Activated CD4-positive, alpha-beta T cell treated with anti-CD3 and anti-CD28 coated beads for 48 hours (primary cell): ENCODE measurements at places on chromosomes 3 and 15.

GRCh38 chr3:51400166-51400565, 9.1 kb downstream of the RBM15B start:
- DNase-seq = no peak

GRCh38 chr15:52078876-52079700, 33.5 kb downstream of the BCL2L10 start:
- peak; percentile 92 for DNase-seq

- DNase-seq = no peak
These were observed 68.2 kb downstream of the POLQ start for GRCh38 chr3:121477589-121477988.

DNA sequence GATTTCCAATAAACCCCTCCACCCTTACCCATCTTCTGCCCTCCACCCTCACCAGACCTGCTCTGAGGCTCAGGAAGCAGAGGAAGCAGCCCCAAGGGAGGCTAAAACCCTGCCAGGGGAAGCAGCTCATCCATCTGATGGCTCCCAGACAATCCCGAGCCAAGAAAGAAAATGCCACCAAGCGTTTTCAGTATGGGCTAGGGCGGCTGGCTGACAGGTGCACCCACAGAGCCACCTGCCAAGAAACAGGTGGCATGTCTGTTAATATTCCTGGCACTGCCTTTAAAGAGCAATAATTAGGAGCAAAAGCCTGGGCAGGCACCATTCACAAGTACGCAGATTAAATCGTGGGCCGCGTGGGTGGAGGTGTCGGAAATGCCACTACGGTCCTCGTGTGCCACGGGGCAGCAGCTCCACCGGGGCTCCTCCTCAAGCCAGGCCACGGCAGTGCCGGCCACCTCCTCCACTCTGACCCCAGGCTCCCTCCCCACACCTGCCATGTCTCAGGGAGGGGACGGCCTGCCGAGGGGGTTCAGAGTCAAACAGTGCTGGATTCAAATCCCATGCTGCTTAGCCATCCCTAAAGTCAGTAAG, 23.9 kb upstream of the GRIP2 start:
- DNase-seq = no peak

DNA sequence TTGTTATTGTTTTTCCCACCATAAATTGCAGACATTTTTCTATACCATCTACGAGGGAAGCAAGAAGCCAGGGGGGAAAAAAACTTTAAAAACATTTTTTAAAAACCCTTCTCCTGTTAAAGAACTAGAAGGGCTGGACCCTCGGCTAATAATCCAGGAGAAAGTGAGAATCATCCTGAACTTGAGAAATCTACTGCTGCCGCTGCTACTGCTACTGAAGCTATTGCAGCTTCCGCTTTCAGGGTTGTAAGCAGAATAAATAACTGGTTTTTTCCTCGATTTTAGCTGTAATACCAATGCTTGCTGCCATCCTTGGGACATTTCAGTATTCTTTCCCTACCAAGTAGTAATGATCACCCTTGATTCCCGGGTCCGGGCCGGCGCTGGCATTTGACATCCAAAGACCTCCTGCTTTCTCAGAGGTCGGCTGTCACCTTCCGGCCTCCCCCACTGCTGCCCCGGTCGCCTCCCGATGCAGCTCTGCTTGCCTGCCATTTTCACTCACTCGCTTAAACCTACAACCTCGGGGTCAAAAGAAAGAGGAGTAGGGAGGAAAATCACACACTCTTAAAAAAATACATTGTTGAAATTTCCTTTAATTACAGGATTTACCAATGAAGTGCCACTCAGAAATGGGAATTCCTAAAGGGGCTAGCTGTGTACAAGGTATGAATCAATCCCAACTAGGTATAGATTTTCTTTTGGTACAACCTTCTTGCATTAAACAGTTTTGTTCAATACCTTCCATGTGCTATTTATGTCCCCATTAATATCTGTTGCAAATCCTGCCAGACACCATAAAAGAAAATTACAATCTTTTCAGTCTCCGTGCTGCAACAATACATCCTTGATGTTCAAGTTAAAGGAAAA, 674 bp upstream of the MECOM start:
- no peak for DNase-seq

- no peak for DNase-seq
These were observed 379.5 kb upstream of the TBL1XR1 start for GRCh38 chr3:177576746-177577145.

- DNase-seq = peak; percentile 78
These were observed 24.7 kb downstream of the LOXL1 start for GRCh38 chr15:73950831-73951561.

GRCh38 chr3:105674437-105675065, 194.3 kb downstream of the CBLB start:
- no peak for DNase-seq

GRCh38 chr3:50523279-50523811, 19.9 kb upstream of the CACNA2D2 start:
- no peak for DNase-seq

- no peak for DNase-seq
These were observed 33.8 kb upstream of the ACP3 start for GRCh38 chr3:132283440-132283839.

DNA sequence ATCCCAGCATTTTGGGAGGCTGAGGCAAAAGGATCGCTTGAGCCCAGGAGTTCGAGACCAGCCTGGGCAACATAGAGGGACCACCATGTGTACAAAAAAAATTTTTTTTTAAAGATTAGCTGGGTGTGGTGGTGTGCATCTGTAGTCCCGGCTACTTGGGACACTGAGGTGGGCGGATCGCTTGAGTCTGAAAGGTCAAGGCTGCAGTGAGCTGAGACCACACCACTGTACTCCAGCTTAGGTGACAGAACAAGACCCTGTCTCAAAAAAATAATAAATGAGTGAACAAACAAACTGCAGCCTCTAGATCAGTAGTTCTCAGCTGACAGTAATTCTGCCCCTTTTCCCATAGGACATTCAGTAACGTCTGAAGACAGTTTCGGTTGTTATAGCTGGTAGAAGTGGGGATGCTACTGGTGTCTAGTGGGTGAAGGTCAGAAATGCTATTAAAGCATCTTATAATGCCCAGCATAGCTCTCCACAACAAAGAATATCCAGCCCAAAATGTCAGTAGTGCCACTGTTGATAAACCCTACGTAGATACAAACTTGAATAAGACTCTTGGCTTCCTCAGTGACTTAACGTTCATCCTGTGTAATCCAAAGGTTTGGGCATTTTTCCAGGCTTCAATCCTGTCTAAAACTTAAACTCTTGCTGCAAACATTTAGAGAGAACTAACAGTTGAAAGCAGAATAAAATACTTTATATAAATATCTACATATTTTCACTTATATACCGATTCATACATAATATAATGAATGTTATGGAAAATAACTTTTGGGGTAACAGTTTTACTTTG, 10.6 kb downstream of the SMC4 start:
- no peak for DNase-seq

- no peak for DNase-seq
These were observed 7.1 kb downstream of the THRB start for GRCh38 chr3:24487325-24488262.

- DNase-seq = no peak
These were observed 95.0 kb downstream of the LRTM1 start for GRCh38 chr3:54832876-54833275.

DNA sequence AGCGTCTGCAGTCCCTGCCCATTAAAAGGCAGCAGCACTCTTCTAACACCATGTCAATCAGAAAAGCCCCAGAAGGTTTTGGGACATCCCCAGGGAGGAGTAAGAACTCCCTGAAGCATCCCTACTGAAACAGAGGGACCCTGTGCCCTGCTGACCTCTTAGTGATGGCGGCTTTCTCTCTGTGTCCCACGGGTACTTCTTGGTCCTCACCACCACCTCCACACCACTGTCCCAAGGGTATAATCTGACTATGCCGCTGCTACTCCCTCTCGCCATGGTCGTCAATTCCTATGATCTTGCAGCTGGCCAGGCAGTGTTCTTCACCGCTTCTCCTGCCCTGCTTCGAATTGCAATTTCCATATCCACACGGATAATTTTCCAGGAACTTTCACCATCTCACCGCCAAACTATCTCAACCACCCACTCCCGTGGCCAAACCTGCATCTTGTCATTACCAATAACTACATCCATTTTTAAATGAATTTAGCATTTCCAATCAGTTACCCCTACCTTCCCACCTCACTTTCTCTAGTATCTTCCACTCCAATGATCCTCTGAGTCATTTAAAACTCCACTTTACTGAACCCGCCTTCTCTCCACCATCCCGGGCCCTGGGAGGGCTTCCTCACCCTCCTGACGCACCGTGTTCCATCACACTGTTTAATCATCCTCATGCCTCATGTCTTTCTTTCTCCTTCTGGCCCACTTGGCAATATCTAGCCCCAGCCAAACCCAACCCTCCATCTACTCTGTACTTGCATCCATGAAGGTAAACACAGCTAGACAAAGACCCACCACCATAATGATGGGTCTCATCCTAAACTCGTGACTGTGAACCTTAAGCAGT, 23.7 kb downstream of the PRR23E start:
- DNase-seq = no peak

- no peak for DNase-seq
These were observed 127.3 kb upstream of the MRPL3 start for GRCh38 chr3:131630097-131630496.

DNA sequence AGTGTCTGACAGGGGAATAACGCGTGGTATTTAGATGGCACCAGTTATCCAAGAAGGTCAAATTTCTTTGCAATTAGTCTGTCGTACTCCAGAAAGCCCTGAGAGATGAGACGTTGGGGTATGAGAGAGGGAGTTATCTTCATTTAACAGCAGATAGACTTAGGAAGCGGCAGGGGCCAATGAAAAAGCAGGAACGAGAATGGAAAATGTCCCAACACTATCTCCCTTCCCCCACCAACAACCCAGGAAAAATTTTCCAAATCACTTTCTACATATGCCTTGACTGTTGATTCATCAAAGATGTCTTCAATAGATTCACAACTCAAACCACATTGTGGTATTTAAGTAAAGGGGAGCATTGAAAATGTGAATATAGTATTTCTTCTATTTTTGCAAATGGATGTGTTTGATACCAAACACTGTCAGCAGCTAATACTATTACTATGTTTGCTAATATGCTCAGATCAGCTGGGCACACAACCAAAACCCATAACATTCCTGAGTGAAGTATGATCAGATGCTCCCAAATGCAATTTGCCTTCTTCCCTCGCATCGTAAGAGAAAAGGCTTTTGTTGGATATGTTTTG, 13.3 kb upstream of the GREM1 start:
- DNase-seq = no peak

DNA sequence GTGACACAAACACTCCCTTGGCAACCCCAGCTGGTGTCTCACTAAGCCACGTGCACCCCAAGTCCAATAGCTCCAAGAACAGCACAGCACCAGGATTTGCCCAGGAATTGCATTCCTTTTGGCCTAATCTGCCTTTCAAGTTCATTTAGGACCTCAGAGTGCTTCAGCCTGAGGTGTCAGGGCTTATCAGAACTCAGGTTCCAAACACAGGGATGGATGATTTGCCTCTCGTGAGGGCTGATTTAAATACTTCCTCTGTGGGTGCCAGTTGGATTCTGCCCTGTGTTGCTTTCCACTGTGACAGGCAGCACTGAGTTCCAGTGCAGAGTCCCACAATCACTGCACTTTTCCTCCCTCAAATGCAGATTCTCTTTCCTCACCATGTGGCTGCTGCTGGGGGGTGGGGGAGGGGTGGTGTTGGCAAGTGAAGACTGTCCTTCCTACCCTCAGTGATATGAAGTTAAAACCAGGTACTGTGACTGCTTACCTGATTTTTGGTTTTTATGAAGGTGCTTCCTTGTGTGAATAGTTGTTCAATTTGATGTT, 204.3 kb upstream of the STAC start:
- DNase-seq = no peak

DNA sequence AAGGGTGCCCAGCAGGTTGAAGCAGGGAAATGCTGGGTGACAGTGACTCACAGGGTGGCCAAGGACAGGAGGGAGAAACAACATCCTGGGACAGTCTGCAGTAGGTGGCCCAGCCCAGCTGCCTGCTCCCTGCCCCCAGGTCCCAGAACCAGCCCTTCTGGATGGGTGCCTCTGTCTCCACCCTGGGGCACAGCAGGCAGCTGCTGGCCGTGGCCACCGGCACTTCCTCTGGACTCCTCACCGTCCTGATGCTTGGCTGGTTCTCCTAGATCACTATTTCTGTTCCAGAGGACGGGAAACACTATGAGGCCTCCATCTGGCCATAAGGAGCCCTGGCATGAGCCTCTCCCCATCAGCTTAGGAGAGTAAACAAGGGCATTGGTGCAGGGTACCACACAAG, 258.9 kb downstream of the XXYLT1 start:
- DNase-seq = no peak

GRCh38 chr15:68821190-68821840, 620 bp upstream of the ANP32A start:
- DNase-seq = peak; percentile 32

DNA sequence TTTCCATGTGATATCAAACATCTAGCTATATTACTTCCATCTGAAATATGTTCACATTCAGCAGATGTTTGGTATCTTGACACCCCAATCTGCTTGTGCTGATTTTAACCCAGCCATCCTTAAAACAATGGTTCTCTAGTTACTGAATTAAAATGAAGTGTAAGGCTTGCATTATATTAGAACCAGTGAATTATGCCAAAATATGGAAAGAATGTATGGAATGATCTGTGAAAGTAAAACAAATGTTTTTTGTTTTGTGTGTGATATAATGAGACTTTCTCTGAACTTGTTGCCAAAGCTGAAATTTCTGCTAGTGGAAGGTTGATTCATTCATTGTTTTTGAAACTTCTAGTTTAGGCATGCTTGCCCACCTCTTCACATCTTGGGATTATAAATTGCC, 317.1 kb downstream of the MEX3B start:
- no peak for DNase-seq

GRCh38 chr3:183409219-183409618, 19.2 kb downstream of the MCF2L2 start:
- no peak for DNase-seq

- peak; percentile 6 for DNase-seq
These were observed 160.7 kb downstream of the SQOR start for GRCh38 chr15:45795440-45796069.

GRCh38 chr3:50174517-50174895, 16.9 kb upstream of the GNAT1 start:
- no peak for DNase-seq

DNA sequence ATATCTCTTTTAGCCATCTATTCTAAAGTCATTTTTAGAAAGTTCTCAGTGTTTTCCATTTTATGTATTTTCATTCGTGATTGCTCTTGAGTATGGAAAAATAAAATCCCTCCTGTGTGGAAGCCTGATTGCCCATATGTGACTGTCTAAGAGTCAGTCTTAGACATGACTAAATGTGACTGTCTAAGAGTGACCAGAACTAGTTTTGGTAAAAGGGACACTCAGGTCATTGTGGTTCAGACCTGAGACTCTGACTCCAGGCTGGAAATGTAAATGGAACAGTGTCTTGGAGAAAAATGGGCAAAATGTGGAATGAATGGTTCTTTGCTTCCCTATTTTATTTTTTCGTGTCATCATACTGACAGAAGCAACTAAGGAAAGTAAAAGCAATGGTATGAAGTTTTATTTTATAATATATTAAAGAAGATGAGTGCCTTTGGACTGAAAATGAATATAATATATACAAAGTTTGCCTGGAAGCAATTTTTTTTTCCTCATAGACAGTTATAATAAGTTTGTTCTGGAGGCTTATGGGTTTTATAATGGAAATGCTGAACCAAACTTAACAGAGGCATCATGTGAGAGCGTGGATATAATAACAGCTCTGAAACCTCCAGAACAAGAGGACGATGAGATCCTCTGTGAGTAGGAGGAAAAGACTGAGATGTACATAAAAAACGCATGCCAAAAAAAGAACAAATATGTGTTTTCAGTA, 264.4 kb downstream of the ZPLD1 start:
- DNase-seq = no peak
